AG04450 (cell line): ENCODE measurements at places on chromosomes 4 and X.

DNA sequence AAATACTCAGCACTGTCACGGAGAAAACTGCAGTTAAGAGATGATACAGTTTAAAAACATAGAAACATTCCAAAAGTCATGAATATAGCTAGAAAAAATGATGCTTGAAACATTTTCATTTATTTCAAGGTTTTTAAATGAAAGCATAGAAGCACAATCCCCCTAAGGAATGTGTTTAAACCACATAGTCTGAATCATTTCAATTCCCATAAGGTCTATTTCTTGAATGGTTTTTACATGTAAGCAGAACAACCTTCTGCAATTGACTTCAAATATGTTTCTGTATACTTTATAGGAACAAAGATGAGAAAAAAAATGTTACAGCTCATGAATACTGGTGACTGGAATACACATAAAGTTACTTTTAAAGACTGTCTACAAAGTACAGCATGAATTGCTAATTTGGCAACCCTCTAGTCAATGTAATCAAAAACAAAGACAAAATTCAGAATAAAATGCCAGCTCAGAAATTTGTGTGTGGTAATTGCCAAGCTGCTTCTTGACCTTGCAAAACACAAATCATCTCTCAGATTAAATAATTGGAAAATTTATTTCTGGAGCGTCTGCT lies 886.4 kb upstream of the ADGRL3 start:
- no peak for DNase-seq

DNA sequence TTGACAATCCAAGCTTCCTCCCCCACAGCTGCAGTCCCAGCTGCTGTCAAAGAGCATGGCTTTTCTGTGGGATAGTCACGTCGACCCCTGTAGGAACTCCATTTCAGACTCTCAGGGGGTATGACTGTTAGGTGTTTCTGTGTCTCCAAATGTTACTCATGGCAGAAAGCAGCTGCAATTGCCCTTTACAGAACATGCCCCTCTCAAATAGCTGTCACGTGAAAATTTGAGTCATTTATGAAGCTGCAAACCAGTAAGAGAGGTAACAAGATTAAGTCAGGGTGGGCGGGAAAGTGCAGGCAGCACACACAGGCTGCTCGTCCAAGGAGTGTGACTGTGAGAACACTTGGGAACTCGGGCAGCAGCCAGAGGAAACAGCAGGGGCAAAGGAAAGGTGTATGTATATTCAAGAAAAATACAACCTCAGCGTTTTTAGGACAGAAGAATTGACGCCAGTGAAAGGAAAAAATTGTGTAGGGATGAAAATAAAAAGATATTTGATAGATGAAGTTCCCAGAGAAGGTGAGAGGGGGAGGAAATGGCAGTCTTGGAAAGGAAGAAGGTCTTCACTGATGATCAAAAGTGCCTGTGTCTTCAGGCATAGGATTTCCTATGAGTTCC lies 66.5 kb upstream of the TMEM184C start:
- no peak for DNase-seq

DNA sequence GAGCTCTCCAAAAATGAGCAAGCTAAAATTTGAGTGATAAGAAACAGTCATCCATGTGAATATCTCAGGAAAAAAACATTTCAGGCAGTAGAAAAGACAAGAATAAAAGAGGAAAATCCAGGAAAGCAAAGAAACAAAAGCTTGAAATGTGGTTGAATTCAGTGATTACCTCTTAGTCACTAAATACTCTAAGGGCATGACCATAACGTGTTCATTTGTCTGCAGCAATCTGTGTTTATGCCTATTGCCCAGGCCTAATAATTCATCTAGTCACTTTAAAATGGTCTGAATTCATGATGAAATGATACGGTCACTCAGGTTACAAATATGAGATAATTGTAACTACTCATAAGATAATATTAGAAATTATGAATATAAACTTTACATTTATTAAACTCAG lies 837.9 kb downstream of the STPG2 start:
- DNase-seq, result no peak

DNA sequence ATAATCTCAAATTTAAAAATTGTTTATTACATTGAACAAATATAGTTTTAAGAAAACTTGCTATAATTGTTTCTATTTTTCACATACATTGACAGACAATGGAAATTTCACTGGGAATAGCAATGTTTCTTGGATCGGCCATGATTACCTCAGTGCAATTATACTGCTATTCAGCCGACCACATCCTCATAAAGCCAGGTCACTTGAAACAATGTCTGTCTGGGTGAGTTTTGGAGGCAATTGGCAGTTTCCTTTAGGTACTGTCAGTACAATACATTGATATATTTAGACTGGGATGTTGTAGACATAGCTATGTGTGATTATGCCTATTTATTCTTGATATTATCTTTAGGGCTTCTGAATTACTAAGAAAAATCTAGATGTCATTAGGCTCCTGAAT lies 89.5 kb upstream of the VEGFC start:
- no peak for DNase-seq

GRCh38 chrX:124433186-124433585 lies 86.8 kb downstream of the SH2D1A start:
- DNase-seq, result no peak
